ENCODE measurements at places on chromosomes 7 and 10.

DNA sequence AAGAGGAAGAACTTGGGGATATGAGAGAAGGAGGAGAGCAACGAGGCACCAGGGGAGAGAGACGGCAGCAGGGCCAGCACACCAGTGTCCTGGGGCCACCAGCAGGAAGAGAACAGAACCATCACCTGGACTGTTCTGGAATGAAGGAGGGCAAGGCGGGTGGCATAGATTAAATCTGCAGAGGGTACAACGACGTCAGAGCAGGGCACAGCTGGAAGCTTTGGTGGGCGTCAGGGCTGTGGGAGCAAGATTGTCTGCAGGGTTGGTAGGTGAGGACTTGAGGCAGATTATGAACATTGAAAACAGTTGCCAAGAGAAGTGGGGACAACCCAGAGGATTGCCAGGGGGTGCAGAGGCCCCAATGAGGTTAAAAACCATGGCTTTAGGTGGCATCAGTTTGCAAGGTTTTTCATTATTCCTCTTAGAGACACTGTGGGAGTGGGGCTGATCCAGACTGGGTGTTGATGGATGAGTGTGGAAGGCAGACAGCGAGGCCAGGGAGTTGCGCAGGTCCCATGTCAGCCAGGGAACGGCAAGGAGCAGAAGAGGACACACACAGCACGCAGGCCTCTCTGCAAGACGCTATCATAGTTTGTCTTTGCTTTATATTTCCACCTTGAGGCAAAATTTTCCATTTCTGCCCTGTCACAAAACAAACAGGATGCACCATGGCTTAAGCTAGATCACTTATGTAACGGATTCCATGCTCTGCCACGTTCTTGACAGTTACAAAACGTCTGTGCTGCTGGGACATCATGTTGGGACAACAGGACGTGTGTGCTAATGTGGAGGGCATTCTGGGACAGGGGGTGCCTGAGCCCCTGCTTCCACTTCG lies 52.5 kb upstream of the LEP start:
- no peak for DNase-seq

DNA sequence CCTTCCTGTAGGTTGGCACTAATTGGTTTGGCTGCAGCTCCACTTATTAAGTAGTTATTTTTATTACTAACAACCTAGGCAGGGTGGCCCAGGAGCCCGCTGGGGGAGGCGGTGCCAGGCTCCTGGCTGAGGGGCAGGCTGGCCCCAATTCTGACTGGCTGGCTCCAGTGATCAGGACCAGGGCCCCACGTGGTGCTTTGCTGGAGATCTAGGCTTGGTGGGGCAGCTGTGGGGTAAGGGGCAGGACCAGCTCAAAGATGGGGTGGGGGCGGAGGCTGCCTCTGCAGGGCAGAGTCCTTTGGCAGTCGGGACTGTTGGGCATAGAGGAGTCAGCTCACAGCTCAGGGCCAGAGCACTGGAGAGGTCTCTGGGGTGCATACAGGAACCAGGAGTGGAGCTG lies 2.4 kb downstream of the ASL start:
- DNase-seq = no peak

DNA sequence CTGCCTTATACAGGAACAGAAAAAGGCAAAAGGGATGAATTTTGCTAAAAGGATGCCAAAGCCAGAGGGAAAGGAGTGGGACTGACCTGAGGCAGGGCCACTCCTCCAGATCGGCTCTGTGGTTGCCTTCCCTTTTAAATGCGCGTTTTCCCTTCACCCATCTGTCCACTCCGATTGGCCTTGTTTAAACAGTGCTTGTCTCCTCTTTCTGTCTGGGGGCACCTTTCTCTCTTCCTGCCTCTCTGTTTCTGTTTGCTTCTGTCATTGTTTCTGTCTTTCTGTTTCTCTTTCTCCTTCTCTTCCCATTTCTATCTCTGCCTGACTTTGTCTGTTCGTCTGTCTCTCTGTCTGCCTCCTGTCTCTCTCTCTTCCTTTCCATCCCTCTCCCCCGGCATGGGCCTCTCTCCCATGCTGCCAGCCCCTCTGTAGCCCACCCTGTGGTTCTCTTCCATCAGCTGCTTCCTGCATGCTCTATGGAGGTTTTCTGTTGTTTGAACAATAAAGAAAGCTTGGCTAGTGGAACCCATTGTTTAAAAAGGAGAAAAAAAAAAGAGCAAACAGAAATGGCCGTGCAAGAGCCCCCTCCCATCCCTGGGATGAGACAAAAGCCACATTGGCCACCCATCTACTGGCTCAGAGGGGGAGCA lies 29.5 kb upstream of the HSPB1 start:
- DNase-seq = no peak

GRCh38 chr10:80497187-80498077 lies 40.3 kb upstream of the SH2D4B start:
- no peak for DNase-seq

- no peak for DNase-seq
These were observed 46.3 kb downstream of the MRPL32 start for GRCh38 chr7:42978496-42978895.

All from RCC 7860 (cell line).